GM23338 (cell line): ENCODE measurements at places on chromosomes 1 and 21. TPM values are rescaled to one million over a fixed set of nuclear protein-coding genes. Genes with fewer than 3 reads are reported as not detected.
A peak's percentile ranks its signal among the peaks of the same experiment; 100 is the strongest.

DNA sequence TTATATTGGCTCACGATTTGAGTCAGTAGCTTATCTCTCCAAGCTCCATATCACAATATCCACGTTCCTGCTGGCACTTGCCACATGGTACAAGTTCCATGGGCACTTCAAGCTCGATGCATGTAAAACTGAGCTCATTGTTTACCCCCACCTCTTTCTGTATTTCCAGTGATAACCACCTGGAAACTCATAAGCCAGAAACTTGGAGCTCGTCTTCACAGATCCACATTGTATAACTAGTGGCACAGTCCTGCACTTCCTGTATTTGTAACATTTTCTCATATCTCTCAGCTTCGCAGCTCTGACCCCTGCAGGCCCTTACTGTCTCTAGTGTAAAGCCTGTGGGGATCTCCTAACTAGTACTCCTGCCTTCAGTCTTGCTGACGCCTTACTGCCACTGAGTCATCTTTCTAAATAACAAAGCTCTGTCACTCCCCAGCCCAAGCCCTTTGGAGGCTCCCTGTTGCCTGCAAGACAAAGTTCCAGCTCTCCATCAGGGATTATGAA, 6.5 kb upstream of the C2CD4D start:
- no peak overlapping the region for H3K4me3 ChIP-seq
- no peak overlapping the region for H3K27ac ChIP-seq
- DNase-seq: peak; percentile 33
- H3K27me3 ChIP-seq: peaks cover 10% of the 10 kb centered on the region

DNA sequence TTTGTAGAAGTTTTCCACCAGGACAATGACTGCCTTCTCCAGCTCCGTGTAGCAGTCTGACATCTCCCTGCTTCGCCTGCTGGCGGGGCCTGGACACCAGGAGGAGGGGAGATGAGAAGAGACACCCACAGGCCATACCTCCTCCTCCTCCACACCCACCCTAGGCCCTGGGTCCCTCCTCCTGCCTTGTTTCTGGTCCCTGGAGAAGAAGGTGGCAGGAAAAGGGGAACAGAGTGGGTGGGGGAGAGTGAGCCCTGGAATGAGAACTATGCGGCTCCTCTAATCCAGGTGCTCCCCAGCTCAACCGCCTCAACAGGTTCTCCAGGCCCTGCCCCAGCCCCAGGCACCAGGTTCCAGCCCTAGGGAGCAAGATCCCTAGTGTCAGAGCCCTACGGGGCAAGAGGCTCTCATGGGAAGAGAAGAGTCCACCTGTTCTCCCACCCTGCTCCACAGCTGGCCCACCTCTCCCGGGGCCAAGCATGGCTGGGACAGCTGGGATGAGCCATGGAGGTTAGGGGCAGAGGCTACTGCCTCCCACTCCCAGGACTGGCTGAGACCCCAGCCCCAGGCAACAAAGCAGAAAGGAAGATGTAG, 4.8 kb downstream of the S100A16 start:
- no peaks in the 10 kb centered on the region for H3K36me3 ChIP-seq
- peak; percentile 39 for DNase-seq
- H3K4me1 ChIP-seq: peaks cover 45% of the 10 kb centered on the region
- H3K4me3 ChIP-seq: no peak overlapping the region

- H3K4me1 ChIP-seq: peaks cover 6% of the 10 kb centered on the region; the same call in 1 of the 2 replicates
- H3K4me3 ChIP-seq: no peak overlapping the region
- DNase-seq: no peak
- no peak overlapping the region for H3K27ac ChIP-seq
- no peaks in the 10 kb centered on the region for H3K27me3 ChIP-seq
Observed at GRCh38 chr1:174167265-174167803, 8.0 kb downstream of the RABGAP1L start.

DNA sequence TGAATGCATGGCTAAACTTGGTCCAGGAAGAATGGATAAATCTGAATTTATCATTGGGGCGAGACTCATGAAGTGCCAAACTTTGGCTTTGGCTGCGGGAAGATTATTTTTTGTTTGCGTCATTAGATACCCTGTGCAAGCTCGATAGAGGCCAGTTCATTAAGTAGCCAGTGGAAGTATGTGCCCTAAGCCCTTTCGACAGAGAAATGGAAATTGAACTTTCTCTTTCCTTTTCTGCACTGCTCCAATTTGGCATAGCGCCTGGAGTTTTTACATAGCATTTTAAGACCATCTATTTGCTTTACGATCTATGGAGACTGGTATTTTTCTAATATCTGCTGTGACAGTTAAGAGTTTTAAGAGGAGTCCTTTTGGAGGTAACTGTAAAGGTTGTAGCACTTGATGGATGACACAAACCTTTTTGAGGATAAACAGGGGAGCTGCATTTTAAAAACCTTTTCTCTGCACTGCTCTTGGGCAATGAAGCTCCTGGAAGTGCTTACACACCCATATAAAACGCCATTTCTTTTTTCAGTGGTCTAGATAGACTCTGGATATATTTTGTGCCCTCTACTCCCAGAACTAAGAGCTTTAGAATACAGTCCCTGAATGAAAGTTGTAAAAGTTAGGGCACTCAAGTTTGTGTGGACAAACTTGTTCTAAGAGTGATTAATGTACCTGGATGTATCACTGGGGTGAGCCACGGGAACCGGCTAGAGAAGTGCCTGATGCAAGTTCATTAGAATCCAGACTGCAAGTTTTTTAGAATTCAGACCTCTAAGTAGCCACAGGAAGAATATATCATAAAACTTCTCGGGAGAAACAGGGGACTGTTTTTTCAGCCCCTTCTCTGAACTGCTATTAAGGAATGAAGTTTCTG, 41.3 kb upstream of the CFHR3 start:
- H3K36me3 ChIP-seq: no peaks in the 10 kb centered on the region
- H3K27me3 ChIP-seq: no peaks in the 10 kb centered on the region
- no peak overlapping the region for H3K4me3 ChIP-seq
- no peak overlapping the region for H3K27ac ChIP-seq

The MAP3K7CL gene
- total RNA-seq: 1.2 and 3.6 TPM in 2 replicates

DNA sequence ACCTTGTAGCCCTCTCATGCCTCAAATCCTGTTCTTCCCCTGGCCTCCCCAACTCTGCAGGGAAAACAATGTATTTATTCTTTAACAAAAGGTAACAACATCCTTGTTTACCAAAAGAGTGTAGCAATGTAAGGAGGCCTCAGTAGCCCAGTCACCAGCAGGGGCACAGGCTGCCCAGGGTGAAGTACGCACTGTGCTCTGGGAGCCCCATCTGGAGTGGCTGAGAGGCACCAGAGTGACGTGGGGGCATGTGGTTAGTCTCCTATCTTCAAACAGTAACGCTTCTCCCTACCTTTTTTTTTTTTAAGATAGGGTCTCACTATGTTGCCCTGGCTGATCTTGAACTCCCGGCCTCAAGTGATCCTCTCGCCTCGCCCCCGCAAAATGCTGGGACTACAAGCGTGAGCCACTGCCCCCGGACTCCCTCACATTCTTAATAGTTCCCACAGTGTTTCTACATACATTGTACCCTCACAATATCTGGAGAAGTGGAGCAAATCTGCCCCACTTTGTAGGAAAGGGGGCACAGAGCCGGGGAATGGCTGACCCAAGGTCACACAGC, 51.3 kb upstream of the ECE1 start:
- H3K4me3 ChIP-seq: no peak overlapping the region
- no peak for DNase-seq
- peaks cover 29% of the 10 kb centered on the region for H3K27me3 ChIP-seq
- no peaks in the 10 kb centered on the region for H3K36me3 ChIP-seq
- H3K4me1 ChIP-seq: peaks cover 18% of the 10 kb centered on the region

The ZNF683 gene
- not detected in 2 replicates for total RNA-seq

GRCh38 chr1:156752843-156753482, 1.5 kb upstream of the HDGF start:
- DNase-seq: no peak
- H3K27me3 ChIP-seq: no peaks in the 10 kb centered on the region
- no peaks in the 10 kb centered on the region for H3K36me3 ChIP-seq
- H3K4me3 ChIP-seq: peak overlapping the region; percentile 99
- 0 out of 2 replicates have a peak overlapping the region, but pooled peaks have one; percentile 97 for H3K27ac ChIP-seq

GRCh38 chr1:192445839-192446489, 129.2 kb downstream of the RGS21 start:
- H3K4me3 ChIP-seq: no peak overlapping the region
- DNase-seq: peak; percentile 56
- H3K27me3 ChIP-seq: no peaks in the 10 kb centered on the region
- H3K36me3 ChIP-seq: no peaks in the 10 kb centered on the region
- H3K27ac ChIP-seq: no peak overlapping the region

The PLOD1 gene
- total RNA-seq: 56.3 and 62.9 TPM in 2 replicates

The C8A gene
- not detected in 2 replicates for total RNA-seq

DNA sequence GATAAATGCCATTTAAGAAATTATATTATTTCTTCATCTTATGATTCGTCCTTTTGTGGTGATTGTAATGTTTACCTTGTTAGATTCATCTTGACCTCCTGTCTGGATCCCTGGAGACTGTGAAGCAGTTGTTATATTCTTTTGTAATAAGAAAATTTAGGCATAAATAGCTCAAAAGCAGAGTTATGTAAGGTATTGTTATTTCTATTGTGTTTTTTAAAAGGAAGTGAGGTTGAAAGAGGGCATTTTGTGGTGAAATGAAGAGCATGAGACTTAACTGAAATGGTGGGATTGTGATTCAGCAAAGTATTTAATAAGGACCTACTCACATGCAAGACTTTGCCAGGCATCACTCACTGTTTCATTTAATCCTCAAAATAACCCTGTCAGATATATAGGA, 104.0 kb downstream of the PDE4B start:
- H3K36me3 ChIP-seq: no peaks in the 10 kb centered on the region
- H3K27me3 ChIP-seq: no peaks in the 10 kb centered on the region
- H3K4me1 ChIP-seq: no peaks in the 10 kb centered on the region
- H3K4me3 ChIP-seq: no peak overlapping the region

DNA sequence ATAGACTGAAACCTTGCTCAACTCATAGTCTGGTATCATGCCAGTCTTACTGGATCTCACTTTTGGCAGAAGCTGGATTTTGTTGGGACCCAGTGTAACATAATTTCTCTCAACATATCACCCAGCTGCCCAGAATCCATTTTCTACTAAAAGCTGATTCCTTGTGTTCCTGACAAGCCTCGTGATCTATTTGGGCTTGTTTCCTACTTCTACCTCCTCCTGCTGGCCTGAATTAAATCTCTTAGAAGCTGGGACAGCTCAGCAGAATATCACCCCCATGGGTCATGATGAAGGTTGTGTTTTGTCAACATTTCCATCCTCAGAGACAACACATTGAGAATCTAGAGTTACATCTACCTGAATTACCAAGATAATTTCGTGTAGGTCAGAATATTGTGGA, 7.7 kb downstream of the GOLT1A start:
- no peaks in the 10 kb centered on the region for H3K36me3 ChIP-seq
- H3K4me3 ChIP-seq: no peak overlapping the region
- H3K27ac ChIP-seq: no peak overlapping the region
- no peaks in the 10 kb centered on the region for H3K4me1 ChIP-seq

The GBP3 gene
- not detected in 2 replicates for total RNA-seq

The TRPM2 gene
- total RNA-seq: 0.83 and 2.0 TPM in 2 replicates

- no peaks in the 10 kb centered on the region for H3K4me1 ChIP-seq
- no peak overlapping the region for H3K27ac ChIP-seq
- no peak overlapping the region for H3K4me3 ChIP-seq
- H3K36me3 ChIP-seq: no peaks in the 10 kb centered on the region
- DNase-seq: no peak
Observed at GRCh38 chr1:103170609-103171008, 62.3 kb upstream of the COL11A1 start.

- no peaks in the 10 kb centered on the region for H3K27me3 ChIP-seq
- no peak overlapping the region for H3K4me3 ChIP-seq
- no peaks in the 10 kb centered on the region for H3K36me3 ChIP-seq
Observed at GRCh38 chr21:8988696-8989095, 1532.7 kb upstream of the TPTE start.

- no peak overlapping the region for H3K4me3 ChIP-seq
- peaks cover 11% of the 10 kb centered on the region for H3K4me1 ChIP-seq
- H3K27ac ChIP-seq: no peak overlapping the region
Observed at GRCh38 chr1:212633161-212633560, 24.6 kb downstream of the ATF3 start.

The POU2F1 gene
- 52.0 and 66.1 TPM in 2 replicates for total RNA-seq

GRCh38 chr1:44733365-44733764, 2.4 kb upstream of the RNU5D-1 start:
- H3K27me3 ChIP-seq: no peaks in the 10 kb centered on the region
- no peak for DNase-seq
- H3K4me1 ChIP-seq: peaks cover 5% of the 10 kb centered on the region
- H3K4me3 ChIP-seq: no peak overlapping the region
- no peak overlapping the region for H3K27ac ChIP-seq
- no peaks in the 10 kb centered on the region for H3K36me3 ChIP-seq

The DEPDC1 gene
- 42.9 and 47.0 TPM in 2 replicates for total RNA-seq

- DNase-seq: no peak
- no peak overlapping the region for H3K27ac ChIP-seq
- no peaks in the 10 kb centered on the region for H3K4me1 ChIP-seq
- H3K4me3 ChIP-seq: no peak overlapping the region
- H3K36me3 ChIP-seq: no peaks in the 10 kb centered on the region
Observed at GRCh38 chr1:234874291-234875288, 254.0 kb downstream of the TOMM20 start.

The FCGR2B gene
- not detected in 2 replicates for total RNA-seq

The ACOT11 gene
- 2.7 and 3.7 TPM in 2 replicates for total RNA-seq

DNA sequence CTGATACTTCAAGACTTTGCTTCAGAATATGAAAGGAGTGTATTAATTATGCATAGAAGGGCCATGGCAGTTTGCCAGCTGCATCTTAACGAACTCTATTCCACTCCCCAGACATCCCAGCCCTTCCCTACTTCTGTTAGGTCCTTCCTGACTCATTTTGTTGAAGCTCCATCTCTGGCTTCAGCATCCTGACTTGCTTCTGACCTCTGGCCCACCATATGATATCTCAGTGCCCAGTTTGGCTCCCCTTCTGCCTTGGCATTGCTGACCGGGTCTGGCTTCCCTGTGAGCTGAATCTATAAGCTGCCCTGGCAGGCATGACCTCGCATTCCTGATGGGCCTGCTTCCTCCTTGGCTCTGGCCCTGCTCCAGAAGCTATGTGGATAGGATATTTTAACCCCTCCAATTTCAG, 27.6 kb upstream of the ARHGAP29 start:
- H3K27ac ChIP-seq: no peak overlapping the region
- H3K27me3 ChIP-seq: peaks cover 57% of the 10 kb centered on the region
- no peak overlapping the region for H3K4me3 ChIP-seq
- no peak for DNase-seq

DNA sequence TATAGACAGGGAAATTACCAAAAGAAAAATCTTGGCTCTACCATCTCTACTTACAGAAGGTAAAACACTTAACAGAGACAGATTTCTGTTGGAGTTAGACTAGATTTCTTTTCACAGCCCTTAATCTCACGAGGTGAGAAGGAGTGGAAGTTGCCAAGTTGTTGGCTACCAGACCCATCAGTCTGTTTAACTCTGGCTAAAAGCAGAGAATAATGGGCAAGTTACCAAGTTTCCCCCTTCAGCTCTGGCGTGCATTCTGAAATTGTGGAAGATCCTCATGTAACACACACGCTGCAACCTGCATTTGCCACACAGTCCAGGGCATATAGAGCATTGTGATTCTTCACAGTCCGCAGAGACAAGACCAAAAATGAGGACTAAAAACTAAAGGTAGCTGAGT, 49.3 kb downstream of the STX6 start:
- peaks cover 8% of the 10 kb centered on the region; the same call in 1 of the 2 replicates for H3K36me3 ChIP-seq
- H3K4me3 ChIP-seq: no peak overlapping the region
- H3K27ac ChIP-seq: no peak overlapping the region
- no peaks in the 10 kb centered on the region for H3K4me1 ChIP-seq
- H3K27me3 ChIP-seq: no peaks in the 10 kb centered on the region
- DNase-seq: no peak
